ENCODE measurements at places on chromosomes 7 and 10.

DNA sequence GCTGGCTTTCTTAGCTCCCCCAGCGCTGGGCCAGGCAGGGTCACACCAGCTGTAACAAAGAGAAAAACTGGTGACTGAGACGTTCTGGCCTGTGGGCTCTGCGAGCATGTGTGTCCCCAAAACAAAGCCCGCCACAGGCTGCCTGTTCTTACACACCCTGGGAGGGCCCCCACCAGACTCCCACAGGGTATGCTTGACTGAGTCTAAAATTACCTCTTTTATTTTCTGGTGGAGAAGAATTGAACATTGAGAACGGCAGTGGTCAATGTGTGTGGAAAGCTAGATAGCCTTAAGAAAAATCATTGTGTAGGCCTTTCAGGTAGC, 808 bp downstream of the C10orf71 start:
- no peak for DNase-seq

DNA sequence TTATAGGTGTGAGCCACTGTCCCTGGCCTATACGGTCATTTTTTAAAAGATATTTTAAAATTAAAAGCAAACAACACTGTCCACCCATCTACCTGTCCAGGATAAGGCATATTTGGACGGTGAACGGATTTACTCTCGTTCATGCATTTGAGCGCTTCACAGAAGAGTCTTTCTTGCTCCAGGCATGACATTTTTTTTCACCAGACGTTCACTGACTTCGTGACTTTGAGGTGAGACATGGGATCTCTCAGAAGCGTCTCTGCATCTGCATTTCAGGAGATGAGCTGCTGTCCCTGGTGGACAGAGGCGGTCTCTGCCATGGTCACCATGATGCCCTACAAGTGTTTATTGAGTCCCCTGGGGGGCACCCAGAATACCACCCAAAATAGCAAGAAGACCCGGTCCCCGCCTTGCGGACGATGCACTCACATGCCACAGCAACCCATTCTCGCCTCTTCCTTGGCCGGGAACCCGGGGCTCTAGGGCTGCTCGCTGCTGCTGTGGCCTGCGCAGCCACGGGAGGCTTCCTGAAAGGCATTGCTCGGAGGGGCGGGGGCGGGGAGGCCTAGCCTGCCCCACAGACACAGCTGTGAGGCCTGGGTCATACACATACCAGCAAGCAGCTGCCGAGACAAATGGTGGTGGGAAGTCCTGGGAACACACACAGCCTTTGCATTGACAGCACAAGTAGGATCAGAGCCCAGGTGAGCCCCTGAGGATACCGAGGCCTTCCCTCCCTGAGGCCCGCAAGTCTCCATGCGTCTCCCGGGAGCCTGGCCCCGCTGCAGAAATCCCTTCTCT, 84.4 kb downstream of the RGS10 start:
- no peak for DNase-seq

GRCh38 chr7:17682586-17682985, 257.7 kb downstream of the SNX13 start:
- no peak for DNase-seq

DNA sequence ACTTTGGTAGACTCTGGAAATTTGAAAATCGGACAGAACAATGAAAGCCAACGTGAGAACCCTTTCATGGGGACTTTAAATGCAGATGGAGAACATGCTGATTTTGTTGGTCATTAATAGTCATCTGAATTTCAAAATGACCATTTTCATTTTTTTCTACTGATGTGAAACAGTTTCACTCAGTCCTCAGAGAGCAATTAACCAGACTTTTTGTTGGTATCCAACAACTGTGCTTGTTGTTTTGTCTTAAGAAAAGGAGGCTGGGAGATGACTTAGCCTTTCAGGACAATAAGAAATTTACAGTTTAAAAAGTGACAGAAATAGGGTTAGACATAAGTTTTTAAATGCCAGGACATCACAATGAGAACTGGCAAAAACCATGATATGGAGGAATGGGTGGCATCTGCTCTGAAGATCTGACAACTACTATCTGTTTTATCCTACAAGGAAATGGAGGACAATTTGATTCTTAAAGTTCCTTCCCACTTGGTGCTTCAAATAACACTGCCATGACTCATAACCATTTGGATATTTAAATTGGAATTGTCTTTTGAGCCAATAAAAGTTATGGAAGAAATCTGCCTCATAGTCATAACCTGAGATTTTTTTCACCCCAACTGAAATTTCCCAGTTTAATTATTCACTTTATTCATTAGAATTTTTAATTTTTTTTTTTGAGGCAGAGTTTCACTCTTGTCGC, 87.2 kb upstream of the HPS1 start:
- no peak for DNase-seq

- no peak for DNase-seq
Measured at GRCh38 chr10:128579280-128579865, 453.1 kb upstream of the MKI67 start.

GRCh38 chr7:7883394-7883793, 85.2 kb upstream of the GLCCI1 start:
- no peak for DNase-seq

DNA sequence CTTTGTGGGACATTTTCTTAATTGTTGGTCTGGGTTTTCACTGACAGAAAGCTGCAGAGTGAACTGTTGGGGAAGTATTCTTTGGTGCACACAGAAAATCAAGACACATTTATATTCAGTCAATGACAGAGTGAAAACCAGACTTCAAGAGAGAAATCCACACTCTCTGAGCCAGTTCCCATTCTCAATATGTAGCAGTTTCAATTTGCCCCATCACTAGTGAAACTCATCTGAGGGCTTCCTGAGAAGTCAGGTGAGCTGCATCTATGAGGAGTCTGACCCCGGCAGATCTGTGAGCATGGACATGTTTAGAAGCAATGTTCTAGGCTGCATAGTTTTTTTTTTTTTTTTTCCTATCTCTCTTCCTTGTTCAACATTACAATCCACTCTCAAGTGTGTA, 163.7 kb upstream of the AHR start:
- no peak for DNase-seq

- DNase-seq = no peak
Measured at GRCh38 chr10:8035006-8035640, 19.4 kb upstream of the GATA3 start.

DNA sequence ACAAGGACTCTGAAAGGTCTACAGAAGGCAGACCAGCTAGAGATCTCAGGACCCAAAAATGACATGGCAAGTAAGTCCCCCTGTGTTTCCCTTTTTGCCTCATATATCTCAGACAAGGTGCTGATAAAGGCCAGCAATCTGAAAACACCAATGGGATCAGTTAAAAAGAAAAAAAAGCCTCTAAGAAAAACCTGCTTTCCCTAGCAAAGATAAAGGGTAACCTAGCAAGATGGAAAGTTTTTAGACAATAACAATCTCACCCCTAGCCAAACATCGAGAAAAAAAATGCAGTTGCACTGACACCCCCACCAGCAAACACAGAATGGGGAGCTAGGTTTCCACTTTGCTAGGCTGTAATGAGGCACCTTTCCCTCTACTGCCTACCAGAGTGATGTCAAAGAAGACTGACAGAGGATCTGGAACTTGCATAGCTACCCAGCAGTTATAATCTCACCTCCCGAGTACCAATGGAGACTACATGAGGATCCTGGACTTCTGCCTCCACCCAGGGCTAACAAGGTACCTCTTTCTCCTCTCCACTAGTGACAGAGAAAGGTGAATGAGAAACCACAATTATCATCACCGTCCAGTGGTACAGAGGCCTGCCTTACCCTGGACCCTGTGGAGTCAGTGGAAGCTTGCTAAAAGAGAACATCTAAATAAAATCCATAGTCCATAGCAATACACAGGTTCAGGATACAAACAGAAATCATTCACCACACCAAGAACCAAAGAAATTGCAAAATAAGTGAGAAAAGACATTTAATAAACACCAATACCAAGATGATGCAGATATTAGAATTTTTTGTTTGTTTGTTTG, 240.8 kb downstream of the ARHGAP12 start:
- DNase-seq = no peak

DNA sequence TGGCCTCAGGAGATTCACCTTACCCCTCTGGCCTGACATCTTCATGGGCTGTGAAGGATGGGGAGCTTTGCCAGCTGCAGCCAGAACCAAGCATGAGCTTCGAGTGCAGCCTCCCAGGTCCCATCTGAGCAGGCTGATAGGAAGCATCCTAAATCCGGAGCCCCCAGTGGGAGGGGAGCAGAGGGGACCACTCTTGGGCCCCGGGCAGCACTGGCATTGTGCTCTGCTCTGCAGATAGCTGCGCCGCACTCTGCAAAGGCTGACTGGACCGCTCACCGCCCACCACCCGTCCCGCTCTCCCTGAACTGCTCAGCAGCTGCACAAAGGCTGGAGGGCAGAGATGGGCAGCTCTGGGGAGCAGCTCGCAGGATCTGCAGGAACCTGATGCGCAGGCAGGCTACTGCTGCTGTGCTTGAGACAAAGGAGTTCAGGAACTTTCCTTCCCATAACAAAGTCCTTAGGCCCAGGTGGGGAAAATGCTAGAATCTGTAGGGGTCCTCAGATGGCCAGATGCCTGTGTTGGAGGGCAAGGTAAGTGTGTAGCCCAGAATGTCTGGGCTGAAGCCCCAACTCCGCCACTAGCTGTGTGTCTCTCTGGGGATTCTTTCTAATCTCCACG, 51.8 kb downstream of the ARHGAP22 start:
- no peak for DNase-seq

DNA sequence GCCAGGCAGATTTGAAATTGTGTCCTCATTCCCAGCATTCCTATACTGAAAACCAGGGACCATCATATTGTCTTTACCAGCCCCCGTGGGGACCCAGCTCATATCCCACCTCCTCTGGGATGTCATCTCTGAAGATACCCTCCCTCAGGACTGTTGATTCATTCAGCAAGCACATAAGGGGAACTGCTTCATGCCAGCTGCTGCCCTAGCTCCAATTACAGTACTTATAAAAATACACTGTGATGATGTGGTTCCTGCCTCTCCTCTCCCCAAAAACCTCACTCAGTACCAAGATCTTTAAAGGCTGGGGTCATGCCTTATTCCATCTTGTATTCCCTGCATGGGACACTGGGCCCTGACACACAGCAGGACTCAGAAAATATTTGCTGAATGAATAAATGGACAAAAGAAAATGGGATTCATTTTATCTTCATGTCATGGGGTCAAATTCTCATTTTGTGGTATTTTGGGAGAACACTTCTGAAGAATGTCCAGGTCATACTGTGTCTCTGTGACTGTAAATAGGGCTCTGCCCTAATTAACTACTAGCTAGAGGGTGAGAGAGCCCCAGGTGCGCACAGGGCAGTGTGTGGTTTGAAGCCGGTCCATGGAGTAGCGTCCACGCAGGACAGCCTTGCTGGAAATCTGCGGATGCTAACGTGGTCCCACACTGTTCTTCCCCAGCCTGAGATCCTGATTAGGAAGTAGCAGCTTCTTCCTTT, 29.0 kb upstream of the DAGLB start:
- no peak for DNase-seq

- DNase-seq = no peak
Measured at GRCh38 chr7:135151533-135151932, 3.7 kb downstream of the TMEM140 start.

GRCh38 chr10:52870562-52870961, 98.0 kb upstream of the MBL2 start:
- no peak for DNase-seq

- DNase-seq = no peak
Measured at GRCh38 chr10:95333997-95334804, 43.4 kb upstream of the PDLIM1 start.

DNA sequence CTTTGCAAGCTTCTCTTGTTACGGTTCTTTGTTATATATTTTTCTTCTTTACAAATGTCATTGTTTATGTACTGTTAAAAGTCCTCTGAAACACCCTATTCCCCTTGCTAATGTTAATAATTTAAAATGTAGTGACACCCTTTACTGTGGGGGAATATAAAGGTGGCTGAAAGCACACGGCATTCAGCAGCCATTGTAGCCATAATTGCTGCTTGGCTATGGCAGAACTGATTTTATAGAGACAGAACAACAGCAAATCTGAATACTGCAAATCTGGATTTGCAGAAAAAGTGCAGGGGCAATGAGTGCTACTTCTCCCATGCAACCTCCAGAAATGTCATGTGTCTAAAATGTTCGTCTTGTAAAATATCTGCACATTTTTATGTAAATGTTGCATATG, 3.7 kb upstream of the WASL start:
- no peak for DNase-seq

DNA sequence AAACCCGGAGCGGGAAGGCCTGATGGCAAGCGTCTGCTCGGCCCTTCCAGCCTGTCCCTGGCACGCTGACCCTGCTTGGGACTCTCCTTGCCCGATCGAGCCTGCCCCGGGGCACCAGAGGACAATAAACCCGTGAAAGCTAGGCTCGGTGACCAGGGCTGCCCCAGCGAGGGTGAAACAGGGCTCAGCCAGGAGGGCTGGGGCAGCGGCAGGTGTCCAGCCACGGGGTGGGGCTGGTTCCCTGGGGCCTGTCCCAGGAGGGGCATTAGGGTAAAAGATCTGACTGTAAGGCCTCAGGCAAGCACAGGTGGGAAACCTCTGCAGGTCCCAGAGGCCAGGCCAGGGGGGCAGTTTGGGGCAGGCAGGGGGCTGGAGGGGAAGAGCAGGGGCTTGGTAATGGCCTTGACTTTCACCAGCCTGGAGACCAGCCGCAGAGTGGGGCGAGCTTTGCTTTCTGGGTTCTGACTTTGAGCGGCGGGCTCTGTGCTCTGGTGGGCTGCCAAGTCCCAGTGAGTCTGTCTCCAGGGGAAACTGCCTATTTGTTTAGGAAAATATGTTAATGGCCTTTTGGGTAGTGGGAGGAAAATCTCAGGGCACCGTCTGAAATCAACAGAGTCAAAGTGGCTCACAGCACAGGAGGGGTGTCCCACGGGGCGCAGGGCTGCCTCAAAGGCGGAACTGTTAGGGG, 68.2 kb upstream of the INPP5A start:
- DNase-seq = no peak

- no peak for DNase-seq
Measured at GRCh38 chr7:114590298-114590697, 175.7 kb downstream of the FOXP2 start.

- no peak for DNase-seq
Measured at GRCh38 chr7:105202616-105203015, 186.1 kb downstream of the SRPK2 start.
